ENCODE measurements at places on chromosomes 7 and 10.
A peak's percentile ranks its signal among the peaks of the same experiment; 100 is the strongest.

- no peak for DNase-seq
Observed at GRCh38 chr7:139382439-139382838, 22.7 kb downstream of the LUC7L2 start.

GRCh38 chr10:91576096-91576545 lies 56.8 kb downstream of the PPP1R3C start:
- peak; percentile 59 for DNase-seq

GRCh38 chr10:100826031-100826651 lies 80.8 kb downstream of the PAX2 start:
- no peak for DNase-seq

DNA sequence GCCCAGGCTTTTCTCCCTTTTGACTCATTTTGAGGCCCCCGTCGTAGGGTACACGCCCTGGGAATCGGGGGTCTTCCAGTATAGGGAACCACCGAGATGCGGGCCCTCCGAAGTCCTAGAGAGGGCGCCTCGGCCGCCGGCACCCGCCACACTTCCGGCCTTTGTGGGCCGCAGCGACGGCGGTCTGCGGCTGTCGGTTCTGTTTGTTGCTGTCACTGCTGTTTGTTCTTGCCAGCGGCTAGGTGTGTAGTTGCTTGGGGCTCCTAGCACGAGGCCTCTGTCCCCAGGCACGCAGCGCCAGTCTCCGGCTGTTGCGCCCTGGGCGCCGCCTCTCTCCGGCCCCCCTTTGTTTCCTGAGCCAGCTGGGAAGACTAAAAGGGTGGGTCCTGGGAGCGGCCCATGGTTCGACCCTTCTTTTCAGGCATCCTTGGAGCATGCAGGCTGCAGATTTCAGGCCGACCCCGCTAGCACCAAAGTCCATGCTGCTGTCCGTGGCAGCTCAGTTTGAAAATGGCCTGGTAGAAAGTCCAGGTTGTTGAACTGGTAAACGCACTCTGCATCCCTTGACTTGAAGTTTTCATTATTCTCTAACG lies 17.8 kb upstream of the ZKSCAN1 start:
- DNase-seq: no peak

GRCh38 chr7:92359801-92360200 lies 87.5 kb upstream of the GATAD1 start:
- DNase-seq: peak; percentile 10

All from EL (cell line).